Kasumi-1 (cell line): ENCODE measurements at places on chromosomes 6 and 20.

DNA sequence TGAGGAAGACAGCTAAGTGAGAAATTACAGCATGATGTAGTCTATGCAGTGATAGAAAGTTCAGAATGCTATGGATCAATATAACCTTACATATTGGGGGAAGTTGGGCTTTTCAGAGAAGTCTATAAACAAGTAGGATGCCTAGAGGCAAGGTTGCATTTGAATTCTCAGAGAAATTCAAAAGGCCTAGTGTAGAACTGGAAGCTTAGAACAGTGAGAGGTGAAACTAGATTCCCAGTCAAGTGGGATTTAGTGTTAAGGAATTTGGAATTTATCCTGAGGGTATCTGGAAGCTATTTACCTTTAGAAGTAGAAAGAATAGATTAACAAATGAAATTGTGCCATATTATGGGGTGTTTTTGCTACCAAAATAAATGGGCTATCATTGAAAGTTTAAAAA is 4.3 kb downstream of the CENPW start:
- no peak for DNase-seq

GRCh38 chr6:35089935-35090505 is 51.1 kb downstream of the TCP11 start:
- DNase-seq = peak; percentile 70

- no peak for DNase-seq
These were observed 5.8 kb upstream of the FAM217A start for GRCh38 chr6:4084444-4085331.

GRCh38 chr6:137848672-137849071 is 18.4 kb upstream of the TNFAIP3 start:
- no peak for DNase-seq

DNA sequence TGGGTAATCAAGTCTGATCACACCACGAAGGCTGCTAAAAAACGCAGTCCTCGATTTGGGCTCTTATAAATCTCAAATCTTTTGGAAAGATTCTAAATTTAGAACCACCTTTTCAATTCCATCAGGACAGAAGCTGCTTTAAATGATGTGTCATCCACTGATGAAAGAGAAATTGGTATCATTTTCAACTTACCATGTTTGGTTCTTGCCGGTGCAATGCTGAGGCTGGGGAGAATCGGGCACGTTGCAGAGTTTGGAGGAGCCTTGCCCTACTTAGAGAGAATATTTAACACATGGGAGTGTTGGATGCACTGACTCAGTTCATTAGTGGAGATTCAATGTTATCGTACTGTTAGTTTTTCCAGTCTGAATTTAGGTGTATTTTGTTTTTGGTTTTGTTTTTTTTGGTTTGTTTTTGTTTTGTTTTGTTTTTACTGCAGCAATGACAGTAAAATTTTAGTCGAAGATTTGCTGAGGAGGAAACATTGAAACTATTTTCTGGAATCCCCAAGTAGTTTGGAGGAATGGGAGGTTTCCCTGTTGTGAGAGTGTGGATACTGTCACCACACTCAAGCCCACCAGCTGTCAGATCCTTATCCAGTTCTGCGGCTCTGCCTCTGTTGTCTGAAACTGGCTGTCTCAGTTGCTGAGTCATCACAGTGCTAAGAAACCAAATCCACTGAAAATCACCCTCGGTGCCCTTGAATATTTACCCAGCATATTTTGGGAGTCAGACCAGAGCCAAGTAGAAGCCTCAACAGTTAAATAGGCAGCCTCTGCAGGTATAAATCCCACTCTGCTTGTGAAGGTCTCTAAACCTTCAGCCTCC is 497.0 kb downstream of the BTBD3 start:
- DNase-seq = no peak

DNA sequence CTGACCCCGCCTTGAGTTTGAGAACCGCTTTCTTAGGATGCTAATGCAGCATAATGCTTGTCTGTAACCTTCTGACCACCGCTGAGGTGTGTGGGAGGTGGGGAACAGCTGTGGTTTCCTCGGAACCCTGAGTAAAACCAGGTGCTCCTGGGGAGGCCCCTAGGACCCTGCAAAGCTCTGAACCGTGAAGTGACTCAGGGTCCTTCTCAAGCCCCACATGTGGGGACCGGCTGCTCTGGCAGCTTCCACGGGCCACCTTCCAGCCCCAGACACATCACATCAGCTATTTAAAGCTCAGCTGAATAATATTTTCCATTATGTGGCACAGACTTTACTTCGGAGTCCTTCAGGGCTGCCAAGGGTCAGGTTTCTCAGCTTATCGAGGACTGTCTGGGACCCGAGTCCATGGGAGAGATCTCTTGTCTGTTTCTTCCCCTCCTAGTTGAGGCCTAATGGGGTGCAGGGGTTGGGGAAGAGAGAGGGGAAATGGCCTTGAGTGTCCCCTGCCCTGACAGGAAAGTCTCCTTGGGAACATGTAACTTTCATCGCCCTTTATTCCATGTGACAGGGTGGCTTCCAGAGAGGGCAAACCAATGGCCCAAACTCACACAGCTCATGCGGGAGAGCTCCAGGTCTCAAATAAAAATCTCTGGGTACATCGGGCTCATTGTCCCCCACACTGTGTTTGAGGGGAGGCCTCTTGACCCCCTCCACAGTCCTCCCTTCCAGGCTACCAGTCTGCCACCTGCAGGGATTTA is 186.1 kb upstream of the SLC24A3 start:
- no peak for DNase-seq

DNA sequence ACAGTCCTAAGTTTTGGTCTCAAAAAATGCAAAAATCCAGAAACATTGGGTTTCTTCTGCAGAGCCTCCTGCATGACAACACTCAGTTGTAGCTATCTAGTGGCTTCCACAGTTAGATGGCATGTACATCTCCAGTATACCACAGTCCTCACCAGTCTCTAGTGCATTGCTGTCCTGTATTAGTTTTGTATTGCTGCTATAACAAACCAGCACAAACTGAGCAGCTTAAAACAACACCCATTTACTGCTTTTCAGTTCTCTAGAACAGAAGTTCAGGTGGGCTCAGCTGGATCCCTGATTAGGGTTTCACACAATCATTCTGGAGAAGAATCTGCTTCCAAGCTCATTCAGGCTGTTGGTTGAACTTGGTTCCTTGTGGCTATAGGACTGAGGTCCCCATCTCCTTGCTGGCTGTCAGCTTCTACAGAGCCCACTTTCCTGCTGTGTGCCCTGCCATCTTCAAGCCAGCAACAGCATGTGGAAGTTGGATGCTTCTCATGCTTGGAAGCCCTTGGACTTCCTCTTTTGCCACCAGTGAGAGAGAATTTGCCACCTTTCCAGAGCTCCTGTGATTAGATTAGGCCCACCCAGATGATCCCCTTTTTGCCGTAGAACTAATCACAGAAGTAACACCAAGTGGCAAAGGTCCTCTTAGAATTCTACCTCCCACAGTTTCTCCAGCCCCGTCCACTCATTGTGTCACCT is 48.9 kb upstream of the TBC1D7 start:
- no peak for DNase-seq

DNA sequence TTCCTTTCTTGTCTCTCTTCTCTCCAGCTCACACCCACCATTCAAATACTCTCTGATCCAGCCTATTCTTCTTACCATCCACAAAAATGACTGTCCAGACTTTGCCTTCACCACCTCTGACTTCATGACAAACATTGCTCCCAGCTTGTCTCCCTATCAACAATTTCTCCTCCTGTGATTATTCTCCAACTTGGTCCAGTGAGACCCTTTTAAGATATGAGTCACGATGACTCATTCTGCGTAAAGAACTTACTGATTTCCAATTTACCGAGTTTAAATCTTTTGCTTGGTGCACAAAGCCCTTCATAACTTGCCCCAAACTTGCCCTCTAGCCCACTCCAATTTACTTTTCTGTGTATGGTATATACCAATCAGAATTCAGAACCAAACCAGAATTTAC is 833.2 kb downstream of the MAFB start:
- no peak for DNase-seq

GRCh38 chr20:10259166-10259565 is 40.5 kb downstream of the SNAP25 start:
- no peak for DNase-seq

DNA sequence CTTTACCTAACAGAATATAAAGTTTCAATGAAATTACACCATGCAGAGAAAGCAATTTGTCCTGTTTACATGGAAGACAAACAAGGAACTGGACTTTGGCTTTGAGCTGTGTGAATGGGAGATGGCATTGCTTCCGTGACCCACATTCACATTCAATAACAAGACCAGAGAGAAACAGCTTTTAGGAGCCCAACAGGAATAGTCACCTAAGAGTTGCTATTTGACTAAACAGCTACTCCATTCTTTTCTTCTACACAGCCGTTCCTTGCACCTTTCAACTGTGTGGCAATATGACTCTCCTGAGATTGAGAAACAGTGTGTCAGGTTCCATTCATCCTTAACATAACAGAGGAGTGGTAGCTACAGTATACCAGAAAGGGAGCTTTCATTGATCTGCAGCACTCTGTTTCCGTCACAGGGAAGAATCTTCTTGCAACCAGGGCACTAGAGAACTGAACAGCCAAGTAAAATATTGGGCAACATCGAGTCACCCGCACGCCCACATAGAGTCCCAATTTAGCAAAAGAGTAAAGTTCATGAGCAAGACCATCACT is 355.1 kb downstream of the HAO1 start:
- no peak for DNase-seq

DNA sequence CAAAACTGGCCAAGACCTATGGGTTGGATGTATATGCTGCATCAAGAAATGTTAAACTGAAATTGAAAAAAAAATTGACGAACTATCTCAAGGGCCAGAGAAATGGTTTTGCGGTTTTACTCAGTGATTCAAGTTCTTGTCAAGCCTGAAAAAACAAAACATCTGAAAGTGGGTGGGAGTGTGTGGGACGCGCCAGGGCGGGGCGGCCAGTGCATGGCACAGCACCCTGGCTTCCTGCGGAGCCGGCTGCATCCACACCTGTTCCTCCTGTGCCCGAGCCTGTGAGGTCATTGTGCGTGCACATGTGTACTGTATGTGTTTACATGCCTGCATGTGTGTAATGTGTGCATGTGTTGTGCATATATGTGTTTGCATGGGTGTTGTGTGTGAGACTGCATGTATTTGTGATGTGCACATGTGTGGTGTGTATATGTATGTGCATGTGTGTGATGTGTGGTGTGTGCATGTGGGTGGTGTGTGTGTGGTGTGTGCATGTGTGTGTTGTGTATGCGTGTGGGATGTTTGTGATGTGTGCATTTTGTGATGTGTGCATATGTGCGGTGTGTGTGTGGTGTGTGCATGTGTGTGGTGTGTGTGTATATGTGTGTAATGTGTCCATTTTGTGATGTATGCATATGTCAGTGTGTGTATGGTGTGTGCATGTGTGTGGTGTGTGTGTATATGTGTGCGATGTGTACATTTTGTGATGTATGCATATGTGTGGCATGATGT is 59.8 kb downstream of the CDH4 start:
- DNase-seq = no peak
